Nasal cavity respiratory epithelium epithelial cell of viscerocranial mucosa (primary cell): ENCODE measurements at places on chromosomes 1 and 21. TPM values are rescaled to one million over a fixed set of nuclear protein-coding genes. Genes with fewer than 3 reads are reported as not detected.

SMIM34 gene
- total RNA-seq: 0.14 and 2.4 TPM in 2 replicates

TMEM79 gene
- 9.2 and 16.1 TPM in 2 replicates for total RNA-seq

GBP1 gene
- total RNA-seq: 15.0 and 68.2 TPM in 2 replicates

CNIH3 gene
- 0.68 and 1.2 TPM in 2 replicates for total RNA-seq

GBP3 gene
- total RNA-seq: 8.9 and 32.0 TPM in 2 replicates

PARP1 gene
- 21.2 and 69.2 TPM in 2 replicates for total RNA-seq

SELENBP1 gene
- total RNA-seq: 1.0 and 2.7 TPM in 2 replicates
